ENCODE measurements at places on chromosomes 5 and 9. TPM values are rescaled to one million over a fixed set of nuclear protein-coding genes. Genes with fewer than 3 reads are reported as not detected.

The SGTB gene
- total RNA-seq = 9.5 TPM

The ZNF300 gene
- 9.4 TPM for total RNA-seq

The PCDH12 gene
- total RNA-seq = not detected

The LRRTM2 gene
- 0.07 TPM for total RNA-seq

The CFAP90 gene
- total RNA-seq = not detected

The CLTB gene
- total RNA-seq = 48.9 TPM

The LECT2 gene
- not detected for total RNA-seq

The PCDHGB3 gene
- total RNA-seq = 2.6 TPM

The GAS1 gene
- not detected for total RNA-seq

The STKLD1 gene
- total RNA-seq = 0.37 TPM

The QRFP gene
- not detected for total RNA-seq

The ACER2 gene
- total RNA-seq = 2.0 TPM

The CRAT gene
- 6.8 TPM for total RNA-seq

The TLX3 gene
- total RNA-seq = not detected

The FBXO10 gene
- 39.4 TPM for total RNA-seq

The CER1 gene
- not detected for total RNA-seq

The PCDHA9 gene
- total RNA-seq = not detected

The SPINK7 gene
- total RNA-seq = not detected

The EQTN gene
- not detected for total RNA-seq

The PCA3 gene
- total RNA-seq = not detected

The DHFR gene
- 11.1 TPM for total RNA-seq

The IFNA2 gene
- total RNA-seq = not detected

The ARID3C gene
- not detected for total RNA-seq

The NOXA1 gene
- total RNA-seq = 3.9 TPM

The SLC36A3 gene
- not detected for total RNA-seq

The PCDHA6 gene
- total RNA-seq = not detected

The PCDHGA6 gene
- 1.8 TPM for total RNA-seq

The ZDHHC11B gene
- total RNA-seq = 0.07 TPM

The C9orf50 gene
- total RNA-seq = not detected

The KCNT1 gene
- not detected for total RNA-seq

The CDKN2B gene
- total RNA-seq = 0.38 TPM

The ZCCHC10 gene
- 32.6 TPM for total RNA-seq

The SNCB gene
- total RNA-seq = not detected
